ENCODE measurements at places on chromosomes 2 and 18. TPM values are rescaled to one million over a fixed set of nuclear protein-coding genes. Genes with fewer than 3 reads are reported as not detected.

DNA sequence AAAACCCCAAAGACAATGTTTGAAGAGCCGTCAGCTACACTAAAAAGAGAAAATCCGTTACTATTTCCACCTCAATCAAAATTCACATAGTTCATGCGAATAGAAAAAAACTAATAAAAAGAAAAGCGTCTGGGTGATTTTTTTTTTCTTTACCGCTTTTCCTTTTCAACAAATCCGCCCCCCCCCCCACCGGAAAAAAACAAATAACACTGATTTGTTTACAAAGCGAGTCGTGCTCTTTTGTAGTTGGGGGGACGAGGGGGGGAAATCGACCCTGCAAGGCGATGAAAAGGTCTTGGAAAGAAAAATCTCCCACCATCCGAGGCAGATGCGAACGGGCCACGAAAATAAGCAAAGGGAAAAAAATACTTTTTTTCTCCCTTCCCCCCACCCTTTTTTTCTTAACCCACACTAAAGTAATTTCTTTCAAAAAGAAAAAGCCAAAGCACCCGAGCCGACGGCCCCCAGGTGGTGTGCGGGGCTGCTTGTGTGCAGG lies 638 bp downstream of the ZNF521 start:
- DNase-seq: no peak

- DNase-seq: peak; percentile 56
These were observed 86.9 kb downstream of the SH3YL1 start for GRCh38 chr2:176917-177316.

The SCYGR3 gene
- not detected for total RNA-seq

- DNase-seq: no peak
These were observed 119.2 kb downstream of the CYP26B1 start for GRCh38 chr2:72028351-72028995.

DNA sequence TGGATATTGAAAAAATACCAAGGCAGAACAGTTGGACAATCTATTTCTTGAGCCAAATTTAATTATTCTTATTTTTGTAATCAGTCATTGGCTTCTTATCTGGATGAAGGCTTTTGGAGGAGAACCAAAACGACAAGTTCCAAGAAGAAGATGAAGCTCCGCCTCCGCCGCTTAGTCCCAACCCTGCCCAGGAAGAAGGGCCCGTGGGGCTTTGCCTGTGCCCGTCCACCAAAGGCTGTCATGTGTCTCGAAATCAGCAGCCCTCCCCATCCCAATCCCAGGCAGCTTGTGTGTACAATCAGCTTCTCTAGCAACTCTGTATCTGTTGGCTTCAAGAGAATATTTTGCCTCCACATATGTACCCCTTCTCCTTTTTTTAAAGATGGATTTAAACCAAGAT lies 24.6 kb downstream of the PTRHD1 start:
- DNase-seq: no peak

- DNase-seq: no peak
These were observed 25.9 kb upstream of the LCLAT1 start for GRCh38 chr2:30421026-30421603.

DNA sequence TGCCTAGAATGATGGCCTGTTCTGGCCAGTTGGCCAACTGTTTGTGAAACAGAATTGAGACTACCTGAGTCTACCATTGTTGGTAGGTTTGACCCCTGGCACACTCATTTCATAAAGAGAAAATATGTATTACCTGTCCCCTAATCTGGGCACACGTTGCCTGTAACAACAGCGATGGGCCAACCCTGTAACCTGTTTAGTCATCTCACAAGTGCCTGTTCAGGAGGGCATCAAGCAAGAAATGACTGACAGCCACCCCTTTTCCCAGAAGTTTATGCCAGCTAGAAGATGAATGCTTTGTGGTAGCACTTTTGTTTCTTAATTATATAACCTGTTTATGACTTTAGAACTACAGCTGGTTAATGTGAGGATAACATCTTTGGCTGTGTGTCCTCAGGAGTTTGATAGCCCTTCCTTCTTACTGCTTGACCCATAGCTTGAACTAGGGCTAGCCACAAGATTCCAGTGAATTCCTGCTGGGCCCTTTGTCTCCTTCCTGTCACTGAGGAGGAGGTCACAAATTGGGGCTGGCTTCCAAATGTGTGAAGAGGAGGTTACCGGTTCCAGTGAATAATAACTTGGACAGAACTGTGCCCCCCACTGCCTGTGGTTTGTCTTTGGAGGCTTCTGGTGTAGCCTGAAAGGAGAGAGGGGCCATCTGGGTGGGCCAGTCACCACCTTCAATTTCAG lies 273.9 kb upstream of the EPAS1 start:
- no peak for DNase-seq

The HRH4 gene
- total RNA-seq: not detected

GRCh38 chr2:206993964-206994363 lies 54.6 kb downstream of the CPO start:
- no peak for DNase-seq

DNA sequence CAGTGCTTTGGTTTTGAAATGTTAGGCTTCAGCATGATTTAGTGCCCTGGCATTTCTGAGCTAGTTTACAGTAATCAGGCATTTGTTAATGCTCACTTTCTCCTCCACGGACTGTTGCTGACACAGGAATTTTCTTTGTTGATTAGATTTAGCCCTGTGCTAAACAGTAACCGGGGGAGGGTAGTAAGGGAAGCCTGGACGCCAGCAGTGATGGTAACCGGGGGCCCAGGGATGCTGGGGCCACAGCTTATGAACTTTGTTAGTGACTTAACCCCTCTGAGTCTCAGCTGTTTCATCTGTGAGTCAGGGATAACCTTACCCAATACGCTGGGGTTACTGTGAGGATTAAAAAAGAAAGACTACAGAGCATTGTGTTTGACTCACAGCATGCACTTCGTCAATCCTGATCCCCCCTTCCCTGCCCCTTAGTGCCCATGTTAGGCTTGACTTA lies 33.5 kb downstream of the KLHL29 start:
- no peak for DNase-seq

GRCh38 chr2:160742667-160743066 lies 249.1 kb upstream of the RBMS1 start:
- peak; percentile 20 for DNase-seq

DNA sequence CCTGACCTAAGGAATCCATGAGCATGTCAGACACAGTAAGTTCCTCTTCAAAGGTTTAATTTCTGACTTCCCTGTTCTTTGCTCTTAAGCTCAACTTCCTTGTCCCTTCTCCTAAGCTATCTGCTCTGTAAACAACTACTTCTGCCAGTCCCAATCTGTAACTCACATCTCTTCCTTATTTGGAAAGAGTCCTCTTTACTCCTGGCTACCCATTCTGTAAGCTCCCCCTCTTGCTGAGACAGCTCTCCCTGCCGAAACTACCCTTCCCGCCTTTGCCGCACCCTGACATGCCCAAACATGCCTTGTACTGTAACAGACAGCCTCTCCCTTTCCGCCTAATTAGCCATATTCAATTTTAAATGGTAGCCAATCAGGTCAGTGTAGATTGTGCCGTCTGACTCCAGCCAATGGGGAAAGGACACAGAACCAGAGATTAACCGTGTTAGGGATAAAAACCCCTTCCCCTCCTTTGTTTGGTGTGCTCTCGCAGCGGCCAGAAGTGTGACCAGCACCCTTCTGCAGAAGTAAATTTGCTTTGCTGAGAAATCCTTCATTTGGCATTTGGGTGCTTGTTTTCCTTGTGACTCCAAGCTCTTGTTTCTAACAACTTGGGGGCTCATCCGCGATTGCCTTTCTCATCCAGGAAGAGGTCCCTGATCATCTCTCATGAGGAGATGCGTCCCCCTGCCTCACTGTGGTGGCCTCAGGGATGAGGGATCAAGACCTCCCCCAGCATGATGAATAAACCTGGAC lies 49.0 kb downstream of the PIAS2 start:
- DNase-seq: no peak

GRCh38 chr2:60148716-60149115 lies 404.7 kb downstream of the BCL11A start:
- DNase-seq: no peak

The ZNF396 gene
- 2.2 TPM for total RNA-seq

- DNase-seq: no peak
These were observed 14.2 kb downstream of the SPEG start for GRCh38 chr2:219448776-219449341.

GRCh38 chr2:178282075-178282815 lies 87.9 kb downstream of the OSBPL6 start:
- DNase-seq: peak; percentile 69

The MYO3B gene
- total RNA-seq: not detected

- no peak for DNase-seq
These were observed 380.4 kb upstream of the POU3F3 start for GRCh38 chr2:104473546-104473945.

DNA sequence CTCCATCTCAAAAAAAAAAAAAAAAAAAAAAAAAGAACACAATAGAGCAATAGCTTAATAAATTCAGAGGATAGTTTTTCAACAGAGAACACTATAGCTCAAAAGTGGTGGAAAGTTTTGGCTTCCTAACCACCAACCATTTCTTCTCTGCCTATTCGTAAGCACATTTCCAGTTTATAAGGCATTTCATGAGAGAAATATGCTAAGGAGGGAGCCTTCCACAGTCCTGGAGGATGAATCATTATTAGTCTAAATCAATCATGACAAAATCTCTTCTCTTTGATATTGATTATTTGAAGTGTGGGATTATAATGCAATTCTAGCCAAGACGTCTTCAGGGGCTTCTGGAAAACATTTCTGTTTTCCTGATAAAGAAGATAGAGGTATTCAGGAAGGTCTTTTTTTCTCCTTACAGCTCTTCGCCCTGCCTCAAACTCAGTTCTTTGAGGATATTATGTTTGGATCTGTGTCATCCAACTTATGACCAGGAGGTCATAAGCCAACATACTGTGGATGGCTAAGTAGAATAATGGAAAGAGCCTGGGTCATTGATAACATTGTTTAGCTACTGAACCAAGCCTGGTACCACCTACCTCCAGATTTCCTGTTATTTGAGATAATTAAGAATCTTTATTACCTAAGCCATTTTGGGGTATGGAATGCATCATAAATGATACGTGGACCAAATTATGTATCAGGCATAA lies 207.3 kb downstream of the TRIB2 start:
- DNase-seq: no peak

DNA sequence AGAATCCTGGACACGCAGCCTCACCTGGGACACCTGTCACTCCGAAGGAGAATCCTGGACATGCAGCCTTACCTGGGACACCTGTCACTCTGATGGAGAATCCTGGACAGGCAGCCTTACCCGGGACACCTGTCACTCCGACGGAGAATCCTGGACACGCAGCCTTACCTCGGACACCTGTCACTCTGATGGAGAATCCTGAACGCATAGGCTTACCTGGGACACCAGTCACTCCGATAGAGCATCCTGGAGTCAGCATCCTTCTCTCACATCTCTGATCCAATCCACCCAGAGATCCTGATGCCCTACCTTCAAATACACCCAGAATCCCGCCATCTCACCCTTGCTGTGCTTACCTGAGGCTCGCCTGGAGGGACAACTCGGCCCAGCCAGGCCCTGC lies 154.9 kb downstream of the NDUFA10 start:
- no peak for DNase-seq

The PLEKHH2 gene
- 0.59 TPM for total RNA-seq

DNA sequence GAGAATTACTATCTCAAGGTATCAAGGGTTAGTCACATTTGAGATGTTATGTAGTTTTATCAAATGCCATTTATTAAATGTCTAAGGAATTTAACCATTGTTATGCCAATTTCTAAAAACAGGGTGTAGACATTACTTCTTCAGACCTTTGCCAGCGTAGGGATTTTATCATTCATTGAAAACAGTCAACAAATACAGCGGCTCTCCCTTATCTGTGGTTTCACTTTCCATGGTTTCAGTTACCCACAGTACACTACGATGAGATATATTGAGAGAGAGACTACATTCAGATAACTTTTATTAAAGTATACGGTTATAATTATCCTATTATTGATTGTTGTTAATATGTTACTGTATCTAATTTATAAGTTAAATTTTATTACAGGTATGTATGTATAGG lies 234.7 kb downstream of the TMX3 start:
- no peak for DNase-seq

- DNase-seq: no peak
These were observed 34.0 kb downstream of the KANSL3 start for GRCh38 chr2:96604104-96604503.

The KCNE4 gene
- total RNA-seq: 13.8 TPM

The CAPN13 gene
- not detected for total RNA-seq

DNA sequence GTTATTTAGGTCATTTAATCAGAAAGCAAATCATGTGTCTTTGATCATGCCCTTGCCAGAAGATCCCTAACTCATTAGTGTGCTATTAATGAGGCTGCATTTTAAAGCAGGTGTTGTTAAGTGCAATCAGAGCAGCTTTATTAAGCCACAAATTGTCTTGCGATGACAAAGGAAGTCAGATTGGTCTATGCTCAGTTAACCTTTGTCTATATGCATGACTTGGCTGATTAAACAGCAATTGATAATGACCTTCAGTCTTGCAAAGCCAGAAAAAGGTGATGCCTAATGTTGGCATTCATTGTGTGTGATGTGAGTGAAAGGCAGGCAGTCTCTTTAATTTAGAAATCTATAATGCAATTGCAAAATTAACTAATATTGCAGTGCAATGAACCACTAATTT lies 166.9 kb downstream of the RND3 start:
- DNase-seq: no peak

GRCh38 chr18:5709476-5710095 lies 165.8 kb upstream of the EPB41L3 start:
- DNase-seq: no peak

The CPO gene
- not detected for total RNA-seq

DNA sequence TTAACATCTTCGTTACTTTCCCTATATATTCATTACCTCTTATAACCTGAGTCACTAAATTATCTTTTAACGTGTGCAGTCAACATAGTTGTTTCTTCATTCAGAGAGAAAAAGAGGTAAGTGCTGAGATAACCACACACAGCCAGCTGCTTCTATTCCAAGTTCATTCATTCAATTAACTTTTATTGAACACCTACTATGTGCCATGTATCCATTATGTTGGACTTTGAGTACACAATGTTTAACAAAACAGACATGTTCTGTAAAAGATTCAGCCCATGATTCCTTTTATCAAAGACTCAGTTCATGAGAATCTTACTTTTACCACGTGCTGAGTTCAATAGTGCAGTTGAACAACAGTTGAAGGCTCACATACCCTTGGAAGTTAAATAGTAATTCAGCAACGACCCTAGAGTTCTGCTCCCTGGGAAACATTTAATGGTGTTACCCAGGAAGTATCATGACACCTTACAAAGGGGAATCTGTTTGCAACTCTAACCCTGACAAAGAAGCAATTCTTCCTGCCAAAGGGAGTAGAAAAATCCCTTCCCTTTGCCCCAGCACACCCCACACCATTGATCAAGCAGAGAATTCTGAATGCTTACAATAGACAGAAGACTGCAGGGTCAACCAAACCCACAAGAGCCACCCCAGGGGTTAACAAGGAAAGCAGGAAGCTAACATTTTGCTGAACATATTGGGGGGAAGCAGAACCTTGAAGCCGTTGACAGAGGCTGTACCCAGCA lies 595.8 kb downstream of the STK39 start:
- peak; percentile 50 for DNase-seq

GRCh38 chr2:96514521-96514920 lies 9.4 kb upstream of the NEURL3 start:
- no peak for DNase-seq

DNA sequence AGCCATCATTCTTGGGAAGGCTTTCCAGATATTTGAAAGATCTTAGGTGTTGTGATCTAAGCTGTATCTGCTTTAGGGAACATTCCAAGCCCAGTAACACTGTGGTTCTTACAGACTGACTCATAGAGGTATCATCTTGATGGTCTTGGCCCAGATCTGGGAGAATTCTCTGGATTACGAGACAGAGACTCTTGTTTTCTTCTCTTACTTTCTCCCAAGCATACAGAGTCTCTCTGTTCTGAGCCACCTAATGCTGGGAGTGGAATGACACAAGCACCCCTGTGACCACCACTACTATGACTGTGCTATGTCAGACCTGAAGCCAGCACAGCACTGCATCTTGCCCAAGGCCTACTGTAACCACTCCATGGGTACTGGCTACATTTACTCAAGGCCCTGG lies 81.0 kb upstream of the EPAS1 start:
- peak; percentile 76 for DNase-seq
